ENCODE measurements at places on chromosomes 6 and 20.

DNA sequence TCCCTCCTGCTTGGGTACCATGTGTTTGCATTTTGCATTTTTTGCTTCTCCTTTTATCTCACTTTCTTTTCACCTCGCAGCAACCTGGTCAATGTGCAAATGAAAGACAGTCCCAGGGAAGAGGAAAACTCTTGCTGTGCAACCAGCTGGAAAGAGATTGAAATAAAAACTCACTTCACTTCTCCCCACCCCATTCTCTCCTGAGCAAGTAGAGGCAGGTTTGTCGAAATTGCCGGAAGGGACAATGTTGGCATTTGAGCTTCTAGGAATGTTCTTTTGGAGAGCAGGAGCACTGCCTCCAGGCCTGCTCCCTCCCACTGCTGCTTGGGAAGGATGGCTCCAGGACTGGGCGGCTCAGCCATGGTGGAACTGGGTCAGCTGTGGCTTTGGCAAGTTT lies 30.6 kb downstream of the KCNG1 start:
- no peak for DNase-seq

DNA sequence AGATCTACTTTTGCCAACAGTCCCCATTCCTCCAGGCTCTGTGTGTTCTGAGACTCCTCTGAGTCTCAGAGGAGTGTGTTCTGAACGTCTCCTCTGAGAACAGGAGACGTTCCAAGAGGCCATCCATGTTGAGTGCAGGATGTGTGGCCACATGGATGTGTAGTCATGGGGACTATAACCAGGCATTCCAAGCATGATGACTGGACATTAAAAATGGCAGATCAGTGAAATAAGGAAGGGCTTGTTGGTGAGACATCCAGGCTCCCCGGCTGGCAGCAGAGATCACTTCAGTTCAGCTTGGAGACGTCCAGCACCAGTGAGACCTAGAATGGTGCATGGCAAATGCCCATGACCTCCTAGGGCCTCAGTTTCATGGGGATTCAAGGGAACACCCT lies 34.3 kb upstream of the POU5F1 start:
- DNase-seq = no peak

- DNase-seq = no peak
These were observed 100.6 kb downstream of the CRYBG1 start for GRCh38 chr6:106461084-106461483.

DNA sequence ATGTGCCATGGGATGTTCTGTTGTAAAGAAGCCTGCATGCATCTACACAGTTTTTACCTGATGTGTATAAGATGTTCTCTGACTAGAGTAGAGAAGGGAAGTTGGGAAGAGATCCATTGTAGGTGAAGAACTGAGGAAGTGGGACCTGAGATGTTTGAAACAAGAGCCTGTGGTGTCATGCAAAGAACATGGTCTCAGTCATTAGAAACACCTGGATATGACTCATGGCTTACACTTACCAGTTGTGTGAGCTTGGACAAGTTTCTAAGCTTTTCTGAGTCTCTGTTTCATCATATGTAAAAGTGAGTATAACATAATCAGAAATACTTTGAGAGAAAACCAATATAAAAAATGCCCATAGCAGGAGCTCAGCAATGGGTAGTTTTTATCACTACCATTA lies 51.9 kb upstream of the SEC63 start:
- no peak for DNase-seq

DNA sequence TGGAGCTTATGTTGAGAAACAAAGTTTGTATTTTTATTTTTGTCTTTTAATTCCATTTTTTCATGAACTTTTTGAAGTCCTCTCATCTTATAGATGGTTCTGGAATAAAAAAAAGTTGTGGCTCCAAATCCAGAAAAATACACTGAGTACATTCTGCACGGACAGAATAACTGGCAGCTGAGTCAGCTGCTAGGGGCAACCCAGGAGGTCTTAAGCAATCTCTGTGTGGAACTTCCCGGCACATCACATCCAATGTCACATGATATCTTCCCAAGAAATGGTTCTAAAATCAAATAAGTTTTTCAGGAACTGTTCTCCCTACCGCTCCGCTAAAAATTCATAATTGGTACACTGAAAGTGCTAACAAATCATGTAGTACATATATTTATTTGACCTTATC lies 29.8 kb downstream of the SLC13A3 start:
- no peak for DNase-seq

DNA sequence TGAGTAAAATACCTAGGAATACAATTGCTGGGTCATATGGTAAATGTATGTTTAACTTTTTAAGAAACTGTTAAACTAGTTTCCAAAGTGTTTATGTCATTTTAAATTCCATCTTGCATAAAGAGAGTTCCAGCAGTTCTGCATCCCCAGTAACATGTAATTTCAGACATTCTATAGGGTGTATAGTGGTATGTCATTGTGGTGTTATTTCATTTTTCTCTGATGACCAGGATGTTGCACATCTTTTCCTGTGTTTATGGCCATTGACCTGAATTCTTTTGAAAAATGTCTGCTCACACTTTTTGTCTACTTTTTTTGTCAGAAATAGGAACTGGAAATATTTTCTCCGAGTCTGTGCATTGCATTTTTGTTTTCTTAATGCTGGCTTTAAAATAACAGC lies 128.9 kb downstream of the TMEM200A start:
- DNase-seq = no peak

DNA sequence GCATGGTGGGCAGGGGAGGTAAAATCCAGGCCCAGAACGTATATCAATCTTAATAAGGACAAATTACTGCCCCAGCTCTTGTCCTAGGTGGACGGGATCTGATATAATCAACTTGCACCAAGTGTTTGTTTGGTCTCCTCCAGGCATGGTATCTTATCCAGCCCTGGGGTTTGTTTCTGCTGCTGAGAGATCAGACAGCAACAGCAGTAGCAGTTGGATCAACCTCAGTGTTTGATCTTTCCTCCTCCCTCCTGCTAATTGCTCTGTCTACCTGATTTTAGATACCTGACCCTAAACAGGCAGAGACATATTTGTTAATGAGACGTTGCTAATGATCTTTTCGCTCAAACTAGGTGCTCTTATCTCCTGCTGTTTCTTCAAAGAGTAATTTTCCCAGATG lies 100.4 kb upstream of the BACH2 start:
- no peak for DNase-seq

DNA sequence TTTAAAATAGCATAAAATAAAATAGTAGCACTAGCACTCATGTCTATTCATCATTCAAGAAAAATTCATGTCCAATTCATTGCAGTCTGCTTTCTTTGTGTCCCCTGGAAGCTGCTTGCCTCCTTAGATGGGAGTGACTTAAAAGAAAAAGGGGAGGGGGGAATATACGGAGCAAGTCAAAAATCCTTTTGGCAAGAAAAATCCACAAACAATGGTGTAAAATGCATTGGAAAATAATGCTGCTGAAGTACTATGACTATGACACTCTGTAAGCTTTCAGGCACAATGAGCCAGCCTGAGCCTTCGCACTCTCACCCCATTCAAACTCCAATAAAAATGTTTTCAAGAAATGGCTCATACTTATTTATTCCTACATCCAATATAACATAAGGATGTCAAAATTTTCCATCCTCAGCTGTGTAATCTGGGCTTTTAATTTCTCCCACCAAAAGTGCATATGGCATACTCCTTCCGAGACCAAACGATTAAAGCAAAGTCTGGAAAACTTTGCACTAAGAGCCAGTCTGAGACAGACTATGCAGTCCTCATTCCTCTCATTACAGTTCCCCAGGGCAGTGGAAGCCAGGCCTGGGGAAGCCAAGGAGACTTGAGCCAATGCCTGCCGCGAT lies 790 bp downstream of the NEDD9 start:
- DNase-seq = no peak

GRCh38 chr6:53179961-53180651 lies 31.5 kb upstream of the GCM1 start:
- DNase-seq = peak; percentile 35

- DNase-seq = no peak
These were observed 616.0 kb upstream of the BTBD3 start for GRCh38 chr20:11301699-11302098.

DNA sequence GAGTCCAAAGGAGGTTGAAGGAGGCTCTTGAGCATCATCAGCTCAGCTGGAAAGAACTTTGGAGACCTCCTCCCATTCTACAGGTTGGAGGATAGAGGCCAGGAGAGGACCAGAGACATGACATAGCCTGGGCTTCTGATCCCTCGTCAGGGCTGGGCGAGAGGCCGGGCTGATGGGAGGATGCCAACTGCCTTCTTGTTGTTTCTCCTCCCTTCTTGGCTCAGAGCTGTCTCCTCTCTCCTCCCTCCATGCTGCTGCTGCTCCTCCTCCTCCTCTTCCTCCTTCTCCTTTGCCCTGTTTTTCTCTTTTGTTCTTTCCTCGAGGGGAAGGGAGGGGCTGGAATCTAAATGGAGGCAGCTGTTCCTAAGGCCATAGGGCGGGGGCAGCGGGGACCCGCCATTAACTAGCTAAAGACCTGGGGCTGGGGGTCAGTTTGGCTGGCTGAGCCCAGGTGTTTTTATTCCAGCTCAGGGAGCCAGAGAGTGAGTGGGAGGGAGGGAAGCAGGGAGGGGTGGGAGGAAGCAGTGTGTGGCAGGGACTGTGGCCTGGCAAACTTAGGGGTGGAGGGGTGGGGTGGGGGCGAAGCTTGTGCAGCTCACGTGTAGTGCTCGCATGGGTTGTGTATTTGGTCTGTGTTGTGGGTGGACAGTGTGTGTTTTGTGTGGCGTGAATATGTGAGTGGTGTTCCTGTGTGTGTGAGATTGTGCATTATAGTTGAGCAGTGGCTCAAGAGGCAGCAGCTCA lies 84.8 kb downstream of the CD40 start:
- no peak for DNase-seq
